Activated T-helper 1 cell treated with Interleukin-2 at 50 U/mL for 16 hours (primary cell): ENCODE measurements at places on chromosomes 12 and 14.

DNA sequence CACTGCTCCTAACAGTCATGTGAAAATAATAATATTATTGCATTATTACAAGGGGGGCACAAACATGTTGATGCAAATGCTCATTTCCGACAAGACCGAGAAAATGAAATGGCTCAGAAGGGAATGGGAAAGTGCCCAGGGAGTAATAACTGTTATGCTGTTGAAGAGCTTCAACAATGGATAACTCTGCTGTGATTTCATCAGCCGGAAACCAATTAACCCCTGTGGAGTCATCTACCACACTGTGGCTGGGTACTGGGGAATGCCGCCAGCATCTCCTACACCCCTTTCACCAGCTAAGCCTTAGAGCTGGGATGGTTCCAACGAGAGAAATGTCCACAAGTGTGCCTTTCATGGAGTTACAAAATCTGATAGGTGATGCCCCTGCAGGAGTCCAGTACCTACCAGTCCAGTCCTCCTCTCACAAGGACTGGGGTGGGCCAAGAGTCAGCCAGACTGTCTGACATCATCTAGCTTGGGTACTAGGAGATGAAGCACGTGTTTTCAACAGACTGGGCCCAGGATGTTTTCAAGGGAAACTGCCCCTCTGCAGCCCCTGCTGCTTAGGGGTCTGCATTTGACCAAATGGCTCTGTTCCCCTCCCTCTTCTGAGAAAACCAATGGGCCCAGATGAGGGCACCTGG is 509.3 kb upstream of the CCDC196 start:
- DNase-seq = no peak

DNA sequence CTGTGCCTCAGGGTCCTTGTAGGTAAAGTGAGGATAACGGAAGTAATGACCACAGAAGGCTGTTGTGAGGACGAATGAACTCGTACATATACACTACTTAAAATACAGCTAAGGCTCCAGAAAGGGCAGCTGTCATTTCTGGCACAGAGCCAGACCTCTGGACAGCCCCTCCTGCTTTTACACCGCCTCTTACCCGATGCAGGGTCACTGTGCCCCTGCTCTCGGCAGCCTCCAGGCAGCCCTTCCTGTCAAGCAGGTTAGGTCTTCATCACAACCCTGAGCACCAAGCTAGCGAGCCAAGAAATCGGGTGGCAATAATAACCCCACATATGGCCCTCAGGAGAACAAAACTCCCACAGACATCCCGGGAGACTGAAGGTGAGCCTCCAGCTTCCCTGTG is 8.5 kb downstream of the TMEM229B start:
- no peak for DNase-seq

DNA sequence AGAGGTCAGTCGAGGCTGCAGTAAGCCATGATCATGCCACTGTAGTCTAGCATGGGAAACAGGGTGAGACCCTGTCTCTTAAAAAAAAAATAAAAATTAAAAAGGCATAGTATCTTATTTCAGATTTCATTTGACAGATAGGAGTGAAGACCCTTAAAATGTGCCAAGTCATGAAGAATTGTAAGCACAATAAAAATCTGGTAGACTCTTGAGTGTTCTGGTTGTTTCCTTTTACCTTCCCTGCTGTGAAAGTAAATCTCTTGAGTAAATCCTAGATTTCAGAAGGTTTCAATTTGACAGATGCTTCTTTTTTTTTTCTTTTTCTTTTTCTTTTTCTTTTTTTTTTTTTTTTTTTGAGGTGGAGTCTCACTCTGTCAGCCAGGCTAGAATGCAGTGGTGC is 109.0 kb downstream of the ESR2 start:
- no peak for DNase-seq

- DNase-seq = no peak
These were observed 7.9 kb upstream of the DNAH10 start for GRCh38 chr12:123754041-123754772.

DNA sequence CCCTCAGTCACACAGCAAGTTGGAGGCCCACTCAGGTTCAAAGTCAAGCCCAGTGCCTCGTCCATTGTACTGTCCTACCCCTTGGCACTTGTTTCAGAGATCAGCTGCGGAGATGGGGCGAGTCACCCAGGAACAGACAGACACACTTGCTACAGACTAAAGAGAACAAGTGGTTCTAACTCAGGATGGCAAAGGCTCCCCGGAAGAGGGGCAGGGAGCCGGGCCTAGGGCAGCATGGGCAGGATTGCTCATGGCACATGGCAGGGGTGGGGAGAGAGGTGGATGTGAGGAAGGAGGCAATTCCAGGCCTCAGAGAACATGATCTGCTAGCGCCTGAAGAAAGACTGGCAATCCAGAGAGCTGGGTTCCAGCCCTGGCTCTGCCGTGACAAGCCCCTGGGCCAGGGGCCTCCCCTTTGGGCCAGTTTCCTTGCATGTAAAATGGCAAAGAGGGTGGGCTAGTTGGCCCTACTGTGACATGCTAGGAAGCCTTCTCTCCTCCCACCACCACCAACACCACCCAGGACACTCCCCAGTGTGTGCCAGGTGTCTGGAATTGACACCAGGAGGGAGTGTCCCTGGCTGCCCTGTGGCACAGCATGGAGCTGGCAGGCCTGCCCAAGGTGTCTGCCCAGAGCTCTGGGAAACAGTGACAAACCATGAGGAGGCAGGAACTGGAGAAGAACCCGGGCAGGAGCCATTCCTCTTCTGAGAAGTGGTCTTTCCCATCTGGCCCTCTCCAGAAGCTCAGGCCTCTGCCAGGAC is 24.0 kb upstream of the IRF2BPL start:
- DNase-seq = no peak

DNA sequence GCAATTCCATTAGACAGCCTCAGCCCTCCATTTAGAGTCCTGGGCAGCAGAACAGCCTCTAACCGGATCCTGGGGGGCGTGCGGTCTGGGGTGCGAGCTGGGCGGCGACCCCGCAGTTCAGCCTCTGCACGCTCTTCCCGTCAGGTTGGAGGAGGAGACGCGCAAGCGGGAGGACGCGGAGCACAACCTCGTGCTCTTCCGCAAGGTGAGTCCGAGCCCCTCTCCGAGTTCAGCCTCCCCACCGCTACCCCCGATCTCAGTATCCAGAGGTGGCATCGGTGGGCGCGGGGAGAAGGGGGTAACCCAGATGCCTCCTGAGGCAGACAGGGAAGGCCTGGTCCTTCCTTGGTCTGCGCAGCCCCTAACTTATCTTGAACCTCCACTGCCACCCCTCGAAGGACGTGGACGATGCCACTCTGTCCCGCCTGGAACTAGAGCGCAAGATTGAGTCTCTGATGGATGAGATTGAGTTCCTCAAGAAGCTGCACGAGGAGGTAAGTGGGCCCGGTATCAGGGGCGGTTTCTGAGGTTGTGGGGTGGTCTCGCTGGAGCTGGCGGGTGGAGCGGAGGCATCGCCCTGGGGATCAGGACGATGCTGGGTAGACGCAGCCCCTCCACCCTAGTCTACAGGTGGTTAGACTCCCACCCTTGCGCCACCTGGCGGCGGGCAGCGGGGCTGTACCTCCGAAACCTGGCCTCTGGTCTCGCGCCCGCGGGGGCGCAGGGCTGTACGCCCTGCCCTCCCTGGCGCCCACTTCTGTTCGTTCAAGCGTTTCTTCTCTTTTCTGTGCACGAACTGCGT is 1.3 kb downstream of the PRPH start:
- DNase-seq = peak; percentile 44

DNA sequence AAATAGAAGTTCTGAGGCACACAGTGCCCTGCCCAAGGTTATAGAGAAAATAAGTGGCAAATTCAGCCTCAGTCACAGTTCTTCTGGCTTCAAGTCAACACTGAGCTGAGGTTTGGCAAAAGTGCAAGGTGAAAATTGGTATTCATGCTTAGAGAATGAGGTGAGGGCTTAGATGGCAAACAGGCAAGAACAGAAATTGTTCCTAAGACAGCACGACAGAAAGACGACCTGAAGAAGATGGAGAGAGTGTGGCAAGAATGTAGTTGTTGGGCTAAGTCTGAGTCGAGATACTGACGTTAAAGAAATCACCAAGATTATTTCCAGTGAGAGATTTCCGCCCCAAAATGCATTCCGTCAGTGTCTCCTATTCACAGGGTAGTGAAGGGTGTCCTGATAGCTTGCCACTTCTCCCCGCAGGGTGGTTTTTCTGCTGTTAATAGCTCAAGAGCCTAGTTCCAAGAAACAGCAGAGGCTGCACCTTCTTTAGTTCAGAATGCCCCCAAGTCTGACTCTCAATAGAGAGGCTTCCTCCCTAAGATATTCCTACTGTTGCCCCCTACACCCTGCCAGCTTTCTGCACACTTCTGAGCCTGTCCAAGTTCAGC is 260.8 kb upstream of the AMIGO2 start:
- DNase-seq = no peak
